ENCODE measurements at places on chromosomes 12 and 14.

DNA sequence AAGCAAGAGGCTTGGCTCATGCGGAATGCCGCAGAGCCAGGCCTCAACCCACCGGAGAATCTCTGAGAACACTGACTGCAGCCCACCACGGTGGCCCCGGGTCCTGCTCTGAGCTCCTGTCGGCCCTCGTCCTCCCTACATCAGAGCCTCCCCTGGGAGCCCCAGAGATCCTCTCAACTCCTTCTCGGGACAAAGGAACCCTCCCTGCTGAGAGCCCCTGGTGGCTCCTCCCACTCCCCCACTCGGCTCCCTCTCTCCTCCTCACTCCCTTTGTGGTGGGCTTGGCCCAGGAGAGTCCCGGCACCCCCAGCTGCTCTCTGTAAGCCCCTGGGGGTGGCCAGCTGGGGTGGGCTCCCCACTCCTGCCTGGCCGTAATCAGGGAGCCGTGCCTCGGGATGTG lies 11.1 kb upstream of the INF2 start:
- DNase-seq = no peak

DNA sequence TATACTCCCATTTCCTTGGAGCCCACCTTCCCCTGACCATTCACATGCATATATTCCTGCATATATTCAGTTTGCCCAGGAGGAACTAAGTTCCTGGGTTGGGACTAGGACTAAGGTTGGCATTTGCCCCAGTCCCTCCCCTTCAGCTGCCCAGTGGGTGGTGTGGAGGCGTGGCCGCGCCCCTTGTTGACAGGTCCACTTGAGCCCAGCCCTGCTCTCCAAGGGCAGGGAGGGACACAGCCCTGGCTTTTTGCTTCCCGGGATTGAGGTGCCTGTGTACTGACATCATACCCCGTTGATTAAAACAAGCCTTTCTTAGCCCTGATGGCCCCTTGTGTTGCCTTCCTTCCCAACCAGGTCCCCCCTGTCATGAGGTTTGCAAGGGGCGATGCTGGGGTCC lies 7.3 kb downstream of the ERBB3 start:
- no peak for DNase-seq

- no peak for DNase-seq
Measured at GRCh38 chr12:94228488-94228907, 80.1 kb downstream of the PLXNC1 start.

- no peak for DNase-seq
Measured at GRCh38 chr14:51008446-51008845, 64.2 kb upstream of the PYGL start.

DNA sequence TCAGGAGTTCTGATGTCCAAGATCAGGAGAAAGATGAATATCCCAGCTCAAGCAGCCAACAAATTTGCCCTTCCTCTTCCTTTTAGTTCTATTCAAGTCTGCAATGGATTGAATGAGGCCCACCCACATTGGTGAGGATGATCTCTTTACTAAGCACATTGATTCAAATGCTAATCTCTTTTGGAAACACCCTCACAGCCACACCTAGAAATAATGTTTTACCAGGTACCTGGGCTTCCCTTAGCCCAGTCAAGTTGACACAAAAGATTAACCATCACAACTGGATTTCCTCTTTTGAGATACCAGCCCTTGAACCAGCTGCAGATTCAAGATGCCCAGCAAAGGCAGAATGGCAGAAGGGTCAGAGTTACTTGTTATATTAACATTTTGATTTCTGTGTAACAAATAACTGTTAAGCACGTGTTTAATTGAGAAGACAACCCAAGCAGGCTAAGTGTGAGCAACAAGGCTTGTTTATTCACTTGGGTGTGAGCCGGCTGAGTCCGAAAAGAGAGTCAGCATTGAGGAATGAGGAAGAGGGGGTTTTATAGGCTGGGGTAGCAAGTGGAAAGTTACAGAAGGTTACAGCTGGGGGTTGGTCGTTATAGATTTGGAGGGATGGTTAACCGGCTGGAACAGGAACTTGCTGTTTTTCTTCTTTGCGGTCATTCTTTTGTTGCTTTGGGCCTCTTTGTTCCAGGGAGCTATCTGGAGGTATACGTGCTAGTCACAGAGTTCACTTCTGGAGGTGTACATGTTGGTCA lies 180.3 kb downstream of the EMP1 start:
- no peak for DNase-seq

DNA sequence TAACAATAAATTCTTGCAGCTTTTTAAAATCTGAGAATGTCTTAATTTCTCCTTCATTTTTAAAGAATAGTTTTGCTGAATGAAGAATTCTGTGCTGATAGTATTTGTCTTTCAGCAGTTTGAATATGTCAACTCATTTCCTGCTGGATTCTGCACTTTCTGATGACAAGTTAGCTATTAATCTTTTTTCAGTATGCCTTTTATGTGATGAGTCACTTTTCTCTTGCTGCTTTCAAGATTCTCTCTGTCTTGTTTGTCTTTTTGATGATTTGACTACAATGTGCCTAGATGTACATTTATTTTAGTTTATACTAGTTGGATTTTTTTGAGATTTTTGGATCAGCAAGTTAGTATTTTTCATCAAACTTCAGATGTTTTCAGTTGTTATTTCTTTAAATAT lies 87.9 kb upstream of the AVPR1A start:
- no peak for DNase-seq

DNA sequence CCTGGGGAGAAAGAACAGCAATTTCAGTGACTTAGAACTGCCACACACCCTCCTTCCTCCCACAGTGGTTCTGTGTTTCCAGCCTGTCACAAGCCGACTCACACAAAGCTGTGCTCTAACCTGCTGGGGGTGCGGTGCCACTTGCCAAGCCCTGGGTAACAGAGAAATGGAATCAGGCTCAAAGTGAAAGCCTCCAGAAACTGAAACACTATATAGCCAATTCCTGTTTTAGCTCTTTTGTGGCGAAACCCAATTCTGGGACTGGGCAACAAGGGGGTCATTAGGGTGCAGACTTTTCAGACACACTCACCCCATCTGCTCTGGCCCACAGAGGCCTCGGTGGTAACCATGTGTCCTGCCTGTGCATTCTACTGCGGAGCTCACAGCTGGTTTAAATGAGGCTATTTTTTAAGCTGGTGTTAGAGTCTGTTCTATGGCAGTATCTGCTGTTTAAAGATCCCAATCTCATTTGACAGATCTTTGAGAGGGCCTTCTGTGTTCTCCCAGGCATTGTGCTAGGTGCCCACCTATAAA lies 15.2 kb upstream of the ACTR6 start:
- no peak for DNase-seq

- no peak for DNase-seq
Measured at GRCh38 chr12:108320507-108321293, 18.4 kb downstream of the CMKLR1 start.

- DNase-seq = no peak
Measured at GRCh38 chr12:93145086-93145485, 216.0 kb upstream of the EEA1 start.
